A549 treated with Hydrocortisone at 1 μM for 4 hours (cell line): ENCODE measurements at places on chromosomes 3 and 15. TPM values are rescaled to one million over a fixed set of nuclear protein-coding genes. Genes with fewer than 3 reads are reported as not detected.

The CLEC3B gene
- 0.13 to 0.31 TPM (median 0.20 TPM) in 4 of 5 replicates, not detected in the other for total RNA-seq

The GCHFR gene
- 6.3 to 8.6 TPM (median 7.9 TPM) in 5 replicates for total RNA-seq

The REC114 gene
- not detected in 5 replicates for total RNA-seq

The CP gene
- total RNA-seq = 3.4 to 7.5 TPM (median 6.7 TPM) in 5 replicates
